ENCODE measurements at places on chromosomes 5 and 9.

DNA sequence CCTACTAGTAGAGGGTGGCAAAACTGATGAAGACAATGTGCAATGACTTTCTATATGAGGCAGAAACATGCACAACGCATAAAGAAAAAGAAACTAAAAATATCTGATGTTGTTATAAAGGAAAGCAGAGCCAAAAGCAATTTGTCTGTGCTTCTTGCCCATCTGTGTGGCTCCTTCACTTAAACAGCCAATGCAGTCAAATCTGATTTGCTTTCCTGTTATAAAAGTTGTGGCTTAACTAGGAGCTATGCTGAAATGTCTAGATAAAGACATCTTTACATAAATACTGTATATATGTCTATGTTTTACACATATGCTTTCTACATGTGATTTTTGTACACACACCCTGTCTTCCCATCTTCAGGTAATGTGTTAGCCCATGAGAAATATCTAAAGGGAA is 508.2 kb downstream of the CETN3 start:
- H3K4me1 ChIP-seq, result no peaks in the 10 kb centered on the region
- no peaks in the 10 kb centered on the region for H3K36me3 ChIP-seq
- no peak overlapping the region for H3K27ac ChIP-seq
- no peaks in the 10 kb centered on the region for H3K27me3 ChIP-seq
- H3K4me3 ChIP-seq, result no peak overlapping the region
- no peak for DNase-seq

- H3K27me3 ChIP-seq, result peaks cover 3% of the 10 kb centered on the region
- DNase-seq, result no peak
- no peak overlapping the region for H3K4me3 ChIP-seq
- no peaks in the 10 kb centered on the region for H3K4me1 ChIP-seq
- no peaks in the 10 kb centered on the region for H3K36me3 ChIP-seq
- H3K27ac ChIP-seq, result no peak overlapping the region
Measured at GRCh38 chr9:74772121-74772520, 115.6 kb downstream of the TRPM6 start.

DNA sequence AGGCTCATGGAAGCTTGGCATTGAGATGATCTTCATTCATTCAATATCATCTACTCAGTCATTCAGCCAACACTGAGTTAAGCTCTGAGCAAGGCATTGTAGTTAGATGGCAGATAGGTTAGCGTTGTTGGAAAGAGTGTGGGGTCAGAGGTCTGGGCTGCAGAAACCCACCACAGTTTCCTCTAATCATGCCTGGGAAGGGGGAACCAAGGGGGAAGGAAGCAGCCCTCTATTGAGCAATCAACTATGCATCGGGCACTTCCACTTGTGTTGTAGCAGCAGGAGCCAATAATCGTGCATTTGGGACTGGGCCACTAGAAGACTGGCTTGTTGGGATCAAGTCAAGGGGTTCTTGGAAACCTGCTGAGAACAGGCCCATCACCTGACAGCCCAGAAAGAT is 139.1 kb downstream of the PIP5K1B start:
- no peak overlapping the region for H3K27ac ChIP-seq
- no peak overlapping the region for H3K4me3 ChIP-seq
- no peaks in the 10 kb centered on the region for H3K36me3 ChIP-seq
- H3K4me1 ChIP-seq, result peaks cover 2% of the 10 kb centered on the region
- no peaks in the 10 kb centered on the region for H3K27me3 ChIP-seq
- no peak for DNase-seq

- H3K4me3 ChIP-seq, result no peak overlapping the region
- no peaks in the 10 kb centered on the region for H3K36me3 ChIP-seq
- DNase-seq, result no peak
- no peaks in the 10 kb centered on the region for H3K4me1 ChIP-seq
Measured at GRCh38 chr5:58724992-58725391, 142.1 kb downstream of the RAB3C start.

DNA sequence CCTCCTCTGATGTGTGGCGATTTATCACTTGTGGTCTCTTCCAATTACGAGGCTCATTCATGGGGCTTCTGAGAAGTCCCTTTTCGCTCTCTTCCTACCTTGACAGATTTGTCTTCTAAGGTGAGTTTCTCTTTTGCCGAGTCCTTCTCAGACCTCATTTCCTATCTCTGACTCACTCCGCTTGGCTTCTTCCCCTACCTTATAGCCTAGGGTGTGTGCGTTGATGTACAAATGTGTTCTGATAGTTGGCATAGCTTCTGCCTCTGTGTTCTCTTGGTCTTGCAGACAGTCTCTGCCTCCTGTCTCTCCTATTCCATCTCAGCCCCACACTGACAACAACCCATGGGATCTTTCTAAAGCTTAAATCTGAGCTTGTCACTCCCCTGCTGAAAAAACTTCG is 56.9 kb upstream of the SHB start:
- no peak for DNase-seq
- H3K36me3 ChIP-seq, result no peaks in the 10 kb centered on the region
- no peak overlapping the region for H3K4me3 ChIP-seq
- no peaks in the 10 kb centered on the region for H3K27me3 ChIP-seq
- no peak overlapping the region for H3K27ac ChIP-seq
- no peaks in the 10 kb centered on the region for H3K4me1 ChIP-seq

DNA sequence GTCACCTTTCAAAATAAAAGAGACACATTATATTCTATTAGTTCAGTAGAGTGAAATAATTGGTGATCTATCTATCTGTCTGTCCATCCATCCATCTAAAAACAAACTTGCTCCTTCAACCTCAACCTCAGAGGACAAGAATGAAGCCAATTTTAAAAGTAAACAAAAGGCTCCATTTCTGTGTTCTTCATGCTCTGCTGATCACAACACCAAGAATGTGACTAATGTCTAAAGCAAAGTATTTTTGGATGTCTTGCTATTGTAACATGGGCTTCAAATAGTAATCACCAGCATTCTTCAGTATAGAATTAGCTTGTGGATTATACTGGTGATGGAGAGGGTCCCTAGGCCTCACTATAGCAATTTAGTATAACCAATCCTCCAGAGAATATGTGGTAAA is 1304.4 kb downstream of the MAT2B start:
- H3K4me3 ChIP-seq, result no peak overlapping the region
- DNase-seq, result no peak
- no peaks in the 10 kb centered on the region for H3K27me3 ChIP-seq

DNA sequence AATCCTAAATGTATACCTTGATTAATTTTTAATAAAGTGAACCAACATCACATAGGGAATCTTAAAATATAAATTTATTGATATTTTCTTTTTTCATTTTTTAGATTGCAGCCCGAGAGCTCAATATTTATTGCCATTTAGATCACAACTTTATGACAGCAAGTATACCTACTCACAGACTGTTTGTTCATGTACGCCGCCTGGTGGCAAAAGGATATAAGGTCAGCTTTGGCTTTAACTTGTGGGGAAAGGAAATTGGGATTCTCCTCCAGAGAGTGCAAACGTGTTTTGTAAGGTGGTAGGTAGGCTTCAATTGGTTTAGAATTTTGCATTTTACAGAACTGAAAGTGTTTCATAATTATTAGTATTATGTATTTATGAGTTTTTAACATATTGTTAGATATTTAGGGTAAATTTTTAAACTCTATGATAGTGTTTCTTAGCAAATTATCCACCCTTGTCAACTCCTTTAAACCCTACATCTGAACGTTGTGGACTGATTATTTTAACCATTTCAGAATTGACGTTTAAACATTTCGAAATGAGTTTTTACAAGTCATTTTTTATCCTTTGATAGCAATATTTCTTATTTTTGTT is 17.5 kb upstream of the DHFR start:
- H3K27me3 ChIP-seq, result no peaks in the 10 kb centered on the region
- H3K4me1 ChIP-seq, result peaks cover 3% of the 10 kb centered on the region
- H3K4me3 ChIP-seq, result no peak overlapping the region
- peaks cover 41% of the 10 kb centered on the region for H3K36me3 ChIP-seq

DNA sequence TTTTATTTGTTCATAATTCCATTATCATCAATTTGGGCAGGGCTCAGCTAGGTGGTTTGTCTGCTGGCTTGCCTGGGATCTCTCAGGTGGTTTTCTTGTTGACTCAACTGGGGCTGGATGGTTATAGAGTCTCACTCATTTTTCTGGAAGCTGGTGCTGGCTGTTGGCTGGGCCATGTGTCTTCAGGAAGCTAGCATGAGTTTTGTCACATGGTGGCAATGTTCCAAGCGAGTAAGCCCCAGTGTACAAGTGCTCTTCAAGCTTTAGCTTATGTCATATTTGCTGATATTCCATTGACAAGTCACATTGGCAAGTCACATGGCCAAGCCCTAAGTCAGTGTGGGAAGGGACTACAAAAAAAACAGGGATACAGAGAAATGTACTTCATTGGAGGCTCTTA is 2.3 kb upstream of the RASEF start:
- H3K27ac ChIP-seq, result no peak overlapping the region
- peaks cover 7% of the 10 kb centered on the region for H3K27me3 ChIP-seq
- no peak overlapping the region for H3K4me3 ChIP-seq
- H3K4me1 ChIP-seq, result no peaks in the 10 kb centered on the region
- no peak for DNase-seq
- no peaks in the 10 kb centered on the region for H3K36me3 ChIP-seq
